ENCODE measurements at places on chromosomes 6 and 20.

DNA sequence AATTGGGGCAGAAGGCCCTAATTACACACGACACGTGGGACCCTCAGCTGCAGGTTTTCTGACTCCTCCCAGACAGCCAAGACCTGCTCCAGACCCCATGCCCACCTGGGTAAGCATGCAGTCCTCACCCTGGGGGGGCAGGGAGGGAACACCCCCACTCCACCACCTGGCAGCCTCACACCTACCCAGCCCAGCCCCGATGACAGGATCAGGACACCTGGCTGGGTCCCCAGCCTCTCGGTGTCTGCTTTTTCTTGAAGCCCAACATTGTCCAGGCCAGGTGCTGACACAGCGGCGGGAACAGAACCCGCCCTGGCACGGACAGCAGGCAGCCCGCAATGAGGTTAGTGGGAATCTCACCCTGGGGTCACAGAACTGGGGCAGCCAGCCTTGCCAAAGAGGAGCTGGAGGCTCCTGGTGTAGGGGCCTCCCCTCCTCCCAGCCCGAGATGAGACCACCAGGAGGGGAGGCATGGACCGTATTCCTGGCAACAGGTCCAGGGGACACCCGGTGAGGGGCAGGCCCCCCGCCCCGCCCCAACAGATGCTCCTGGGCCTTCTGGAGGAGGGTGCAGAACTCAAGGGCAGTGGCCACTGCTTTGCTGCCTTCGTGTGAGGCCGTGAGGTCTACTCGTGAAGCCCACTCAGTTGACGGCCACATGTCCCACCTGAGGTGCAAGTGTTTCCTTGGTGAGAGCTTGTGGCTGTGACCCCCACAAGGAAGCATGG, 103.8 kb downstream of the DLL1 start:
- DNase-seq: no peak

DNA sequence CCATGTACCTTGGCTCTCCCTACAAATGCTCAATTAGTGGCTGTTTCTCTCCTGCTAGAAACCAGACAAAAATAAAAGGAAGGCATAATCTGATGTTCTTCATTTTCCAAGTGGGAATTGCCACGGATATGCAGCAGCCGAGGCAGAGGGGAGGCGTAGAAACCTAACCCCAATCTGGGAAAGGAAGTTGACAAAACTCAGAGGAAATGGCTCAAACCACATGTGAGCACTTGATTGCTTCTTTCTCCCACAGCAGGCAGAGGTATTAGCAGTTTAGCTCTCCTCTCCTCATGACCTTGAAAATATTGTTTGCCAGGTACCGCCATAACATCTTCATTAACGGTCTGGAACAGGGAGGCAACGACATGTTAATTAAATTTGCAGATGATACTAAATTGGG, 3.8 kb upstream of the MLN start:
- DNase-seq: no peak

DNA sequence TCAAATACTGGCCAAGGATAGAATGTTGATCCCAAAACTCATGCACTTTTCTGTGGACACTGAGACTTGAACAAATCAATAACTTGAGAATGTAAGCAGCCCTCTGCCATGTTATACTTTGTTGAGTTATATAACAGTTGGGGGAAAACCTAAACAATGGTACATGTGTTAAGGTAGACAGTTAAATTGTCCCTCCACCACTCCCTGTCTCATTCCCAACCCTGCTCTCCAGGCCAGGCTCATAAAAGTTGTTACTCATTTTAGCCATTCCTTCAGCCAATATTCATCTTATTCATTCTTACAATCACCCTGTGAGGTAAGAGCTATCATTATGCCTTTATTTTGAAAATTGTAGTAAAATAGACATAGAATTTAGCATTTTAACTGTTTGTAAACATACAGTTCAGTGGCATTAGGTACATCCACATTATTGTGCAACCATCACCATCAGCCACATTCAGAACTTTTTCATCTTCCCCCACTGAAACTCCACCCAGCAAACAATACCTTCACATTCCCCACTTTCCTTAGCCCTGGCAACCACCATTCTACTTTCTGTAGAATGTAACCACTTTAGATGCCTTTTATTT, 38.2 kb upstream of the IER3 start:
- no peak for DNase-seq

DNA sequence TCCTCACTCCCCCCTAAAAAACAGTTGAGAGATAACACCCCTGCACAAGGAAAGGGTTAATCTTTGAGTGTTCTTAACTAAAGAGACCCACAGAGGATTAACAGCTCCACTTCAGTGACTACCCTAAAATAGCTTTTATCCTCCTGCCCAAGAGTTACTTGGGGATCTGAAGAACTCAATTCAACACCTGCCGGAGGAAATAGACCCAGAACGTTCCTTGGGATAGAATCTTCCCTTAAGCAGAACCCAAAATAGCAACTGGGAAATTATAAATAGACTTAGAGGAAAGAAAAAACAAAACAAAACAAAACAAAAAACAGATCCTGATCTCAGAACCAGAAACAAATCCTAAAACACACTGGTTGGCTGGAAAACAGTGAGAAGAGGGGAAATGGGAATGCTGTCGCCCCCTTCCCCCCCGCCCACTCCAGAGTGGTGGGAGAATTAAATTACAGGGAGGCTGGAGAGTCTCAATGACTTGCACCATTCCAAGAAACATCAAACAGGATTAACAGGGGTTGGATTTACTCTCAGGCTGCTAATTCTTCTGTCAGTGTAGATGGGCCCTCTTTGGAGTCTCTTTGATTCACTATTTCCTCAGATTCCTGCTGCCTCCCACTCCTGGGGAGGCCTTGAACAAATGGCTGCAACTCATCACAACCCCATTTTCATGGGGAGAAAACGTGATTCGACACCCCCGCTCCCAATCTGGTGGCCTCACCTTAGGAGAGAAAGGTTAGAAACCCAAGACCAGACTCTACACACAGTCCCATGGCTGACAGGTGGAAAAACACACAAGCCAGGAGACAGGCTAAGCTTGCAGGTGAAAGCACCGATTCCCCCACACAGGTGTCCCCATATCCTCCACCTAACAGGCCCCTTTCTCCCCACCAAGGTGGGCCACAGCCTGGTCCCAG, 1.4 kb downstream of the PLAGL2 start:
- DNase-seq: no peak

DNA sequence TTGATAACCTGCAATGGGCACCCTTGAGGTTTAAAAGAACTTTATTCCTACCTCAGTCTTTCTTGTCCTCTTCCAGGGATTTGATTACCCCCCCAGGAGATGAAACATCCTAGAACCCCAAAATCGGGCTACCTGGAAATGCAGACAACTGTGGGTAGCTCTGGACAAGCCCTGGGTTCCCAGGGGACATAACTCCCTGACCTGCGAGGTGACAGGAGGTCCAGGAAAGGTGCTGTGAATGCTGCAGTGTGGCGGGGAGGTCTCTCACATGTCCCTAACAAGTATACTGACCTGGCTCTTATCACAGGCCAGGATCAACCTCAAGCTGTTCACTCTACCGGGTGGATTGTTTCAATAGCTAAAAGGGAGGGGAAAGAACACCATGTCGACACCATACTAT, 11.6 kb downstream of the JAG1 start:
- no peak for DNase-seq

DNA sequence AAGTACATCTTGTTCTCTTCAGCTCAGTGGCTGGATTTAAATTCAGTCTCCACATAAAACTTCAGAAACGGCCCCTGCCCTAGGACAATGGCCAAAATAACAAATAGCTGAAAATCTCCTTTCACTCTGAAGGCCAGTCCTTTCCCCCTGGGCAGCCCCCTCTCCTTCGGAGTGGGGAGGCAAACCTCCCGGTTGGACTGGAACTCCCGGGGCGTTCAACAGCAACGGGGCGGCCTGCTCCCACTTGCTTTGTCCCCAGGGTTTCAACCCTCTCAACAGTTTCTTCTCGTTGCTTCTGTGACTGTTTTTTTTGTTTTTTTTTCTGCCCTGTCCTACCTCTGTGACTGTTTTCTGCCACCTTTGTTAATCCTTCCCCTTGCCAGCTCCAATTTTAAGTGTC, 102.6 kb upstream of the DUSP22 start:
- DNase-seq: no peak

DNA sequence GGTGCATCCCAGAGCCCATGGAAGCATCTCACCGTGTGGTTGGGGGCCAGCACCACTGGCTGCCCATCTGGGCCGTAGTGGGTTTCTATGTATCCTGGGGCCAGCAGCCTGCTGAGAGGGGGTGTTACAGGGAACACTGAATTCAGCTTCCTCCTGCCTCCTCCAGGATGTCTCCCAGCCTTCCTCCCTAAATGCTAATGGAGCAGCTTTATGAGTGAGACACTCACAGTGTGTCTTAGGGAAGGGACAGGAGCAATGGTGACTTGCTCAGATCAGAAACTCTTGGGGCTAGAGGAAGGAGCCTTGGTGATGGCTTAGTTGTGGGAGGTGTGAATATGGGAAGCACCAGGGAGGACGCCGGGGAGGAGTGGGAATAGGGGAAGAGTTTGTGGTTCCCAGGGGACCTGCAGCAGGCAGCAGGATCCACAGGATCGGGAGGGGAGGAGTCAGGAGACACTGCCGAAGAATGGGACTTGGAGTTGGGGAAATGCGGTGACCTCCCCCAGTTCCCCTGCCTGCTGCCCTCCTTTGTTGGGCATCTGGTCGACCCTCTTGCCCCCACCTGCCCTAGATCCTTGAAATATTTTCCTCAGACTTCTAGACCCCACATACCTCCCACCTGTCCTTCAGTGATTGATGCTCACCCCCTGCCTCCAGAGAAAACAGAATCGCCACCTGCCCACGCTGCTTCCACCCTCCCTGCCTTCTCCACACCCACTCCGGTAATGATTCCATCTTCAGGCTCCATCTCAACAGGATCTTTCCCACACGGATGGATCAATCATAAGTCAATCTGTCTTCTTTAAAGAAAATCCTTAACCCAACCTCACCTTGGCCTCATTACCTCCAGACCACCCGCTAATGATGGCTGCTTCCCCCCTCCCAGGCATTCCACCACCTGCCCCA, 6.6 kb downstream of the ADAM33 start:
- no peak for DNase-seq

DNA sequence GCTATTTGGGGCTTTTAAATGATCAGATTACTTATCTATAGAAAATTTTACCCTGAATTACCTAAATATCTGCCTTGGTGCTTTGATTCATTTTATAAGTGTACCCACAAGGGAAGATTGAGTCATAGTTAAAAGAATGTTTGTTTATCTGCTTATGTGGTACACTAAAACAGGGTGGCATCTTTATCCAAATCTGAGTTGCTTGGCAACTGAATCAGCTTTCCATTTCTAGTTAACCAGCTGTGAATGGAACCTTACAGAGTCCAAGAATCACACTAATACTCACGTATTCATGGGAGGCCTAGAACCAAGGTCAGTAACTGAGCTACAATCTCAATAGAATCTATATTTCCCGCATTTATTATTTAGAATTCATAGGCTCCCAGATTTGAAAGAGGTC, 44.0 kb upstream of the CAP2 start:
- no peak for DNase-seq

GRCh38 chr6:3753228-3753835, 1.8 kb upstream of the PXDC1 start:
- DNase-seq: no peak

- no peak for DNase-seq
Observed at GRCh38 chr6:153058291-153058690, 55.8 kb upstream of the MTRF1L start.

GRCh38 chr6:42013134-42013516, 37.2 kb upstream of the TAF8 start:
- no peak for DNase-seq

DNA sequence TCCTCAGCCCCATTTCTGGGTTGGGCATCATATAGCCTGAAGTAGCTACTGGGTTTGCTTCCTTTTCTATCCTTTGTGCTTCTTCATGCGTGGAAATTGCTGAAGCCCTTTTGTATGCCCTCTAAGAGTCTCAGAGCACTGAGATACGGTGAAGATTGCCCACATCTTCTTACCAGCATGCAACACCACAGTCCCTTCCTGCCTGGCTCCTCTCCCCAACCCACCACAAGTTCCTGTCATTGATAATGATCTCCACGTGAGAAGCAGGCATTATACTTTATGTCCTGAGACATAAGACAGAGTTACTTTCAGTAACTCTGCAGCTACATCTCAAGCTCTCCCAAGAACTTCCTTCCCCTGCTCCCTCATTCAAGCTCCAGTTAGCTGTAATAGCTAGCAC, 15.8 kb upstream of the PLCB4 start:
- no peak for DNase-seq

DNA sequence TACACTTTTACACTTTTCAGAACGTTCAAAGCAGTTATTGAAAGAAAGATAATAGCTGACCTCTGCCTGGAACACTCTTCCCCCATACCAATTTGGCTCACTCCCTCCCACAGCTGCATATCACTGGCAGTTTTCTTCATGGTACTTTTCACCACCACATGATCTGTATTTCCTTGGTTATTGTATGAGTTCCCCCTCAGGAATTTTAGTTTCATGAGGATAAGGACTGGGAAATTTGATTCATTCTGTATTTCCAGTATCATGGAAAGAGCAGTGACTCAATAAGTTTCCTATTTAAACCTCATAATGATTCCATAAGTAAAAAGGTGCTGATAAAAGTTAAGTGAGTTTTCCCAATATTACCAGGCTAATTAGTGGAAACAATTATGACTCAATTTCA, 16.0 kb downstream of the HTR1B start:
- no peak for DNase-seq

DNA sequence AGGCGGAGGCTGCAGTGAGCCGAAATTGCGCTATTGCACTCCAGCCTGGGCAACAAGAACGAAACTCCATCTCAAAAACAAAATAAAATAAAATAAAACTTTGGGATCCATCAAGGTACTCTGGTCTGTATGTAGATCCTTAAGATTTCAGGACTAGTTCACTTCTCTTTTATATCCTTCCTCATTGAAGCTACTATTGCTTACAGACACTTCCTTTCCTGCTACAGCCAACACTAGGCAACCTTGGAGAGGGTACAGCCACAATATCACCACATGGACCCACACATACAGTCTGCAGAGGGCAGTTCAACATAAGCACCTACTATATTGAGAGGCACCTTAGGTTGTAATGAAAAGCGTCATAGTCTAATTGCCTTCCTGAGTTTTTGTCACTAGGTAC, 113.3 kb downstream of the ATXN1 start:
- DNase-seq: no peak

DNA sequence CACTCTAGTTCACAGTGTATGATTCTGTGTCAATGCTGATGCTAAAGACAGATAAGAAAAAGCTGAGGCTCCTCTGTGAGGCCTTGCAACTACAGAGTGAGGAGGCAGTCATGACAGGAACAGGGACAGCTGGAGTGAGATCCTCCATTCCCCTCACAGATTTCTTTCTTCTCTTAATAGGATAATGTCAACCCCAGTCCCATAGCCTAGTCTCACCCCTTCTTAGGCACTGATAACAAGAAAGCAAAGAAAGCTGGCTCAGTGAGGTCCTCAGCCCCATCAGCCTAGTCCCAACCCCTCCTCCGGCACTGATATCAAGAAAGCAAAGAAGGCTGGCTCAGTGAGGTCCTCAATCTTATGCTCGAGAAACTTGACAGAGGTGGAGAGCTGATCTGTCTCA, 2.1 kb upstream of the PTCHD4 start:
- DNase-seq: no peak

- no peak for DNase-seq
Observed at GRCh38 chr6:170437719-170438401, 115.2 kb downstream of the PSMB1 start.

GRCh38 chr6:117483004-117483644, 650 bp downstream of the DCBLD1 start:
- DNase-seq: peak; percentile 85

- no peak for DNase-seq
Observed at GRCh38 chr6:39137245-39137644, 22.3 kb upstream of the SAYSD1 start.

GRCh38 chr20:3461211-3461771, 9.5 kb upstream of the ATRN start:
- peak; percentile 39 for DNase-seq

GRCh38 chr6:140079328-140079727, 704.9 kb upstream of the CITED2 start:
- DNase-seq: no peak

Measured in right kidney (tissue), 9 donors.